ENCODE measurements at places on chromosomes 2 and 18.
A peak's percentile ranks its signal among the peaks of the same experiment; 100 is the strongest.

DNA sequence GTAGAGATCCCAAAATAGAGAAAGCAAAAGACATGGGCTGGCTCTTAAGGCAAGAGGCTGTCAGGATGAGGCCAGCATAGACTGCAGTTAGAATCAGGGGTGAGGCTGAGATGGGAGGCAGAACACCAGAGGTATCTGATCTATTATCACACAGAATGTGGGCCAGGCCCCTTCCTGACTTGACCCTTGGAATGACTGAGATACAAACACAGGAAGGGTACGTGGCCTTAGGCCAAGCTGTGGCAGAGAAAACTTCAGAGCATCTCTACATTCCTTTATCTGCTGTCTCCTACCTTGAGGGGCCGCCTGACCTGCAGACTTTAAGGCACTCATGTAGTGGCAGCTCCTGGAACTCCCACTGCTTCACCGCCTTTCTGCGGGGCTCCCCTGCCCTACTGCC, 28.4 kb downstream of the TMEM17 start:
- DNase-seq: no peak

DNA sequence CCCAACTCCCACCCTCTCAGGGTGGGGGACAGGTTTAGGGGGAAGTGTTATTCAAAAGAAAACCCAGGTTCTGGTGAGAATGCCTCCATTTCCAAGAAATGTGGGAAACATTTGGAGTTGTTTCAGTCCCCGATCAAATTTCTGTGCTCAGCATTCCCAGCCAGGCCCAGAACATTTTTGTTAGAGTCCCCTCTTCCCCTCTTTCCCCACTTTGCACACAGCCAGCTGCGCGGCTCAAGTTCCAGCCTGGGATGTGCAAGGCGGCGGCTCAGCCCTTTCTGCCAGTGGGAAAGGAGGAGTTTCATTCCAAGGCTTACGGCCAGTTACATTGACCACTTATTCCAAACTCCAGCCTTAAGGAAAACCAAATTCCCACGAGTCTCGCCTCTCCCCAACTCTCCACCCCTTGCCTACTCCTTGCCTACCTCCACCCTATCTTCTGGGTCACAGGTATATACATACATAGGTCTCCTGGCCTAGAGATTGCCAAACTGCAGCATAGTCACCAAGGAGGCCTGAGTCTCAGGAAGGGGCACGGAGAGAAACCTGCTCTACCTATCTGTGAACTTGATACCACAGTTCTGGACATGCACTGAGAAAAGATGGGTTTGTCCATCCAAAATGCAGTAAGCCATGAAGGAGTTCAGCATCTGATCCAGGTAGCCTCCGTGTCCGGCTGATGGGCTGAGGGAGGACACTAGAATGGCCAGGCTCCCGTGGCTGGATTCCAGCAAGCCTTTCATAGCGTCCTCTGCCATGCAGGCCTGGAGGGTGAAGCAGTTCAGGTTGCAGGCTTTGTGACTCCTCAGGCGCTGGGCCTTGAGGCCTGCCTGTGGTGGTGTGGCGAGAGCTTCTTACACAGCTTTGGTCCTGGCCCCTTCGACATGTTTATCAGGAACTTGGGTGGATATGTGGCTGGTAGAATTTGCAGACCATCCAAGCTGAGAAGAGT, 154.5 kb downstream of the ZFP36L2 start:
- DNase-seq: no peak

DNA sequence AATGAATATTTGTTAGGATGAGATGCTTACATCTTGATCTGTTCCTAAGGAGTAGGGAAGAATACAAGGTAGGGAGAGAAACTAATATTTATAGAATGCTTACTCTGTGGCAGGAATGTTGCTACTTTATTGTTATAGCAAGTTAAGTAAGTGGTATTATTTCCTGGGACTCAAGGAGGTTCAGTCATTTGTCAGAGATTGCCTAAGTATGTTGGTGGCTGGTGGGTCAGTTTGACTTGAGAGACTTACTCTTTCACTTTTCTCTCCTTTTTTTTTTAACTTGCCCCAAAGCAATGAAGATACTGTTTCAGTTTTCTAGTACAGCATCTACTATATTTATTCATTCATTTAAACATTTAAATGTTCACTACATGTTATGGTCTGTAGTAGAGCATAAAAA, 209.2 kb upstream of the STON1 start:
- no peak for DNase-seq

DNA sequence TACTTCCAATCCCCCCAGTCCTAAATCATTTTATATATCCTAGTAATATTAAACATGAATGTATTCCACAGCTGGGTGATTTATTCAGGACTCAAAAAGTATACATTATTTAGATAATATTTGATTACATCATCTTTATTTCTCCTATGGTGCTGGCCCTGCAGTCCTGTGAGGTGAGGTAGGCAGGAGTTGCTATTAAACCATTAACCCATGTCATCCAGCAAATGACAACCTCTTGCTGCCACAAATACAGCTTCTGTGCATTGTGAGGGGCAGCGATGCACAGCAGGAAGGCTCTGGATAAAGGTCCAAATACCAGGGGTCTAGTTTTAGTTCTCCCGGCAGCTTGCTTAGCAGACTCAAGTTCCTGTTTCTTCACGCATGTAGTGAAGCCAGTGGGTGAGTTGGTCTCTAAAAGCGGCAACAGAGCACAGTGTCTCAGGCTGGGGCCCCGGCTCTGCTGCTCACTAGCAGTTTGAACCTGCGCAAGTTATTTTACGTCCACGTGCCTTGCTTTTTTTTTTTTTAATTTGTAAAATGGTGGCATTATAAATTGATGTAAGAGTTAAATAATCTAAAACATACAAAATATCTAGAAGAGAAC, 36.1 kb downstream of the INSIG2 start:
- DNase-seq: no peak

DNA sequence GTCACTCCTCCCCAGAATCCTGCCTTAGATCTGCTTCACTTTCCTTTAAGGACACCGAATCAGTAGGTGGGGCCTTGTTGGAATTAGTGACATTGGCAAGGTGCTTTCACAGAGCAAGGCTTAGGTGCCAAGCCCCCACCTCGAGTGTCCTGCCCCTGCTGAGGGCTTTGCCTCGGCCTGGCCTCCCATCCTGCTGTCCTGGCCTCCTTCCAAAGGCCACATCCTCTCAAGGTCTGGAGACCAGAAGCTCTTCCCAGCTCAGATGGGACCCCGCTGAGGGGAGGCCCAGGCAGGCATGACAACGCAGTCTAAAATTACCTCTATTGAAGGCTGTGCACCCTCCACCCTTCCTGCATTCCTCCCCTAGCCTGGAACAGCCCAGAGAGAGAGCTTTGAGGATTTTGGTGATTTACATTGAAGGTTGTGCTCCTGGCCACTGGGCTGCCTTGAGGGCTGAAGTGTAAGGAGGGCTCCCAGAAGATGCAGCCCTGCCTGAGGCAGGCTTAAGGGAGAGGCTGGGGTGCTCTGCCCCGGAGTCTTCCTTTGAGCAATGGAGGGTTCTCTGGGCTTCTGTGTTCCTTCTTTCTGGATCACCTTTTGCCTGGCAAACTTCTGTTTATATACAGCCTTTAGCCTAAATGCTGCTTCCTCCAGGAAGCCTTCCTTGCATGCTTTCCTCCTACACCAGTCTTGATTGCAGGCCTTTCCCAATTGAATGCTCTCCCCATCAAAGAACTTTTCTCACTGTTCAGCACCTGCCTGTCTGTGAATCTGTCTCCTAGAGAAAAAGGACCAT, 154.4 kb downstream of the DDX1 start:
- DNase-seq: no peak

- no peak for DNase-seq
Measured at GRCh38 chr2:142300517-142300916, 169.7 kb upstream of the LRP1B start.

- DNase-seq: peak; percentile 91
Measured at GRCh38 chr2:177334940-177335543, 57.5 kb upstream of the AGPS start.

GRCh38 chr2:209380293-209380692, 43.6 kb upstream of the MAP2 start:
- DNase-seq: peak; percentile 32

GRCh38 chr2:37317746-37318145, 6.9 kb downstream of the PRKD3 start:
- no peak for DNase-seq

DNA sequence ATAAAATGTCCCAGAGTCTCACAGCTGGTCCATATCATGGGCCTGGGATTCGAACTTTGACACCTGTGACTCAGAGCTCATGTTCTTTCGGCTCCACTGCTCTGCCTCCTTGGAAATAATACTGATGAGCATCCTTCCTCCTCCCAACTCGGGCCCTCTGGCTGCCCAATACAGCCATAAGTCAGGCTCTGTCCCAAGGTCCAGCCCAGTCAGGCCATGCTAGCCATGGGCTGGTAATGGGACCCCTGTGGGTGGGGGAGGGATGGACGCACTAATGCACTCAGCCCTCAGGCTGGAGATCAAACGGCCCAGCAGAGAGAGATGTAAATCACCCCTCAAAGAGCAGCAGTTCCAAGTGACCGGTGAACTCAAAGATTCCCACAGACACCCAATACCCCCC, 61.1 kb downstream of the DDX1 start:
- DNase-seq: no peak

- DNase-seq: no peak
Measured at GRCh38 chr2:72561621-72562318, 264.1 kb downstream of the EXOC6B start.

DNA sequence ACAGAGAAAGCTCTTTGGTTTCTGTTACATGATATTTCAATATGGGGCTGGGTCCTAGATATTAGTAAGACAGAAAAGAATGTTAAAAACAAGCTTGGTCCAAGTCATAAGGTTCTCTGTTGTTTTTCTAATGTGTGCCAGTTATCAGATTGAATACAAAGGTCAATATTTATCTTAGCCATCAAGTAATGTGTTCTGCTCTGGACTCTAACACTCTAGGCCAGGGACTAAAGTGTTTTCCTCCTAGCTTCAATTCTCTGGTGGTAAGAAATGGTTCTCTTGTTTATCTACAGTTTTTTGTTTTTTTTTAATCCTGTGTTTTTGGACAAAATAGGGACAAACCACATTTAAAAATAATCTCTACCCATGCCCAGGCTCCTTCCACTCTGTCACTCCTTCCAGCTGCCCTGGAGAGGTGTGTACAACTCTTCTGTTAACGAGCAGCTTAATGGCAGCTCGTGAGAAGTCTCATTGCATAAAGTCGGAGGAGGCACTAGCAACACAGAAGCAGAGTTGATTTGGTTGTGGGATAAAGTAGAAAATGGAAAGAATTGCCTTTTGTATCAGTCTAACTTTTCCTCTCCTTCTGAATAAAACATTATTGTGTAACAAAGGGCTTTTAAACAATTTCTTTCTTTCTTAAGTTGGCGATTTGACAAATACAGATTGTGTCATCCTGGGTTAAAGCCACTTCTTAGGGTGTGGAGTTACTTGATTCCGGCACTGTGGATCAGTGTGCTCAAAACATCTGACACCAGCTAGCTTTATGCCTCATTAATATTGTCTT, 8.0 kb upstream of the SESTD1 start:
- DNase-seq: peak; percentile 98

DNA sequence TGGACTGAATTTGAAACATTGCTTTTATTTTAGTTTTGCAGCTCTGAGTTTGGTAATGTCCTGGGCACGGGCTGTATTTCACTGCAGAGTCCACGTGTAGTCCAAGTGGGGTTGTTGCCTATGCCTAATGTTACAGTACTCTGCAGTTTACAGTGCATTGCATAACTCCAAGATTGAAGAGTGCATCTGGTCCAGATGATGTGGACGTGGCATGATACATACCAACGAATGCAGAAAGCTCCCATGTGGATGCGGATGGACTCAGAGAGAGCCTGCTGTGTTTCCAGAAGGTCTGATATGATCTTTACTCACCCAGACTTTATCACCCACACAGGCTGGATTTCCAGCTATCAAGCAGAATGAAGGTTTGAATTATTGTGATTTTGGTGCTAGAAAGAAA, 44.4 kb upstream of the CCDC68 start:
- DNase-seq: no peak

DNA sequence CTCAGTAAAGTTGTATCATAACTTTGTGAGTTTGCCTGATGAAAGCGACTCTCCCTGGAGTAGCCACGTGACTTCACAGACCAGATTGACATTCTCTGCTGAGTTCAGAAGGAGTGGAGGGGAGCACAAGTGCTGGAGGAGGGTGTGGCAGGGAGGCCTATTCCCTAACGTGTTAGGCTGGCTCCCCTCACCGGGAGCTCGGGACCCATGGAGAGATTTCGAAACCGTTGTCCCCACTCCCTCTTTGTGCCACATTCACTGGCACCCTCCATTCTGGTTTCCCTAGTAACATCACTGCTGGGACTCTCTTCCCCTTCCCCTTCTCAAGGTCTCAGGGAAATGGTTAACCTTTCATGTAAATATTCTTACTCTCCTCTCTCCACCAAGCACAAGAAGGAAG, 279.9 kb downstream of the ALPK2 start:
- peak; percentile 58 for DNase-seq

- no peak for DNase-seq
Measured at GRCh38 chr2:229003256-229003655, 267.8 kb downstream of the PID1 start.

GRCh38 chr2:101405351-101405899, 18.1 kb upstream of the CREG2 start:
- no peak for DNase-seq

- DNase-seq: no peak
Measured at GRCh38 chr2:219084791-219085190, 24.1 kb upstream of the IHH start.

GRCh38 chr2:215479121-215479520, 43.3 kb upstream of the FN1 start:
- DNase-seq: no peak

DNA sequence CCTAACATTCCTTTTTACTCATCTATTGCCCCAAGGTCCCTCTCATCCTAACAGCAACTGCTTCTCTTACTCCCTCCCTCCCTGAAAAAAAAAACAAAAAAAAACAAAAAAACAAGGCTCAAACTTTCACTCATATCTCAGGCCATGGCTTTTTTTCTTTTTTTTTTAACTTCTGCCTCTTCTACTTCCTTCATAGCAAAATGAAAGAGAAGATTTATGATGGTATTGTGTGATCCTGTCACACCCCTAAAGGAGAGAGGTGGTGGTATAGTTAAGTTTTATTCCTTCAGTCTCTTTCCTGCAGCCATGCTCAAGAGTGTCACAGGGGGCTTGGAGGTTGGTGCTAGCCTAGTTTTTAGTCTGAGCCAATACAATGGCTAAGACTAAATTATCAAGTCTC, 21.5 kb upstream of the EPC2 start:
- DNase-seq: no peak

DNA sequence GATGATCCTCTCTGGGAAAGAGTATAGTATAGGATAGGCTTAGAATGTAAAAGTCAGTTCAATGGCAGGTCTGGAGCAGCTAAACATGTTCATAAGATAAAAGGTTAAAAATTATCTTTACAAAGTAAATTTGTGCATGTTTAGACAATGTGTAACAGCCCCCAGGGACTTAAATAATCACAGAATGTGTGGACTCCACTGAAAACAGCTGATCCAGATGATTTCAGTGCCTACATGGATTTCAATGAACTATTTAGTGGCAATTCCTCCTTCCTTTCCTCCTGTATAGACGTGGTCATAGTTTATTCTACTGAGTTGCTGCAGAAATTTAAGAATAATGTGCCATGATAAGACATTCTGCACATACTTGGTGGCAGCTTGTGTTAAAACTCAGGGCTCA, 42.9 kb downstream of the ARHGEF33 start:
- DNase-seq: no peak
